ENCODE measurements at places on chromosomes 6 and 20.

- no peak for DNase-seq
These were observed 747.6 kb downstream of the RFPL4B start for GRCh38 chr6:113094779-113095178.

DNA sequence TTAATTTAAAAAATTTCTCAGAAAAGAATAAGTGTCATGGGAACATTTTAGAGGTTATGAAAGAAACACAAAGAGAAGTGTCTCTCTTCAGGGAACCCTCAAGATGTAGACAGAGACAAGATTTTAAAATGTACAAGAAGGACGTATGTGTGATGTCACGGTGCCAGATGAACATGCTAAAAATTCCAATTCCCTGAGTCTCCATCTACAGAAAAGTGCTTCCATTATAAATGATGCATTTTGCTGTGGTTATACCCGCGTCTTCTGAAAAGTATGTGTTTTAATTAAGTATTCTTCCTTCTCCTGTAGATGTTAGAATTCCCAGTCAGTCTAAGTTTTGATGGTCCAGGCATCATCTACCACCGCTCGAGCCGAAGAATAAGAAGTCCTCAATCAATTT, 489.1 kb downstream of the PREX1 start:
- DNase-seq: no peak

DNA sequence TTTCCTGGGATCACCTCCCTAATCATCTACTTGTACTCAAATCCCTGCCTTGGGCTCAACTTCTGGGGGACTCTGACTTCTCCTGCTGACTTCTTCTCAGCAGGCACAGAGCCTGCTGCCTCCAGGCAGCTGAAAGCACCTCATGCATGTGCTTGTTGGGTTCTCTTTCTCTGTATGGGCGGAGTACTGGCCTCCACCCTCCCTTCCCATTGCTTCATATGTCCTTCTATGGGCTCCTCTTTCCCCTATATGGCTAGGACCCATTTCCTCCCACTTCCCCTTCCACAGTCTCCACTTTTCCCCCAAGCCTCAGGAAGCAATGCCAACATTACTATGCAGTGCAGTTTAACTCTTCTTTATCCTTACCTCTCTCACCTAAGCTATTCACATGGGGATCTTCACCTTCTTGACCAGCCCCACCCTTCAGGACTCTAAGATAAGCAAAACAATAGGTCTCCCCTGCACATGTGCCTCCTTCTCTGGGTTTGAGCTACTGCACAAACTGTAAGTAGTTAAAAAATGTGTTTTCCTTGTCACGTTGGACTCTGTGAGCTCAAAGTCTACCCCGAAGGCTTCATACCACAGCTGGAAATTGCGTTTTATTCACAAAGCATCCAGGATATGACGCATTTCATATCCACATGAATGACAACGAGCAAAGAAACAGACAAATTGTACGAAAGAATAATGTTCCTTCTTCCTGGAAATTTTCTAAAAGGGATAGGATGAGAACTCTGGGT, 93.7 kb downstream of the CDS2 start:
- DNase-seq: no peak

DNA sequence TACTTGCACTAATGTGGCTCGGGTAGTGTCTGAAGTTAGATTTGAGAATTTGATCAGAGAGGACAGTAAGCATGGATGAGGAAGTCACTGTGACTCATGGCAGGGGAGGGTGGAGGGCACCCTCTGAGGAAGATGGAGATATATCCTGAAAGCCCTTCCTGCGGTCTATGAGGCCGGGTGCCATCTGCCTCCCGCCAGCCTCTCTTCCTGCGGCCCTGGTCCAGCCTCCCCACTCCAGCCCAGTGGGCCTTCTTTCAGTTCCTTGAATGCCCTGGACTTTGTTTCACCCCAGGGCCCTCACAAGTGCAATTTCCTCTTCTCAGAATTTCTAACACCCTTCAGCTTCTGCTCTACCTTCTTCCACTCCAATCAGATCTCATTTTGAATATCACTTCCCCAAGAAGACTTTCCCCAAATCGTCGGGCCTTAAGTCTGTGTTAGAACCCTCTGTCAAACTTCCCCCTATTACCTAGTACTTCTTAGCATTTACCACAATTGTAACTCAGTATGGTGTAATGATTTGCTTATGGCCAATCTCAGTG, 20.2 kb upstream of the TNFAIP3 start:
- DNase-seq: no peak

DNA sequence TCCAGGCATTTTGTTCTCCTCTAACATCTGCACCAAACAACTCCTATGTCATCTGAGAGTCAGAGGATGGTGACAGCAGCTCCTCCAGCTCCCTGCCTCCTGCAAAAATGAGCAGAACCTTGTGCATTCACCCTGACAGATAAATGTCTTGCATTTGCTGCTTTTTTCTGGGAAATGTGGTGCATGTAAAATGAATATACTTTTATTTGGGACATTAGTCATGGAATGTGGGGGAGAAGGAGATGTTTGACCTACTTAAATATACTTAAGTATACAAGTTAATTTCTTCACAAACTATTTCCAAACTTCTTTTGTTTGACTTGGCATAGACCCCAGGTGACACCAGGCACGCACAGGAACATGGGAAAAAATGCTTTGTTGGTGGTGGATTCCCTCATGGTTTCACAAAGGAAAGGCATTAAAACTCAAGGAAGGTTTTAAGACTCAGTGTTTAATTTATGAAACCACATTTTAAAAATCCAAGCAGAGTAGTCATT, 181.8 kb upstream of the MCHR2 start:
- DNase-seq: no peak

DNA sequence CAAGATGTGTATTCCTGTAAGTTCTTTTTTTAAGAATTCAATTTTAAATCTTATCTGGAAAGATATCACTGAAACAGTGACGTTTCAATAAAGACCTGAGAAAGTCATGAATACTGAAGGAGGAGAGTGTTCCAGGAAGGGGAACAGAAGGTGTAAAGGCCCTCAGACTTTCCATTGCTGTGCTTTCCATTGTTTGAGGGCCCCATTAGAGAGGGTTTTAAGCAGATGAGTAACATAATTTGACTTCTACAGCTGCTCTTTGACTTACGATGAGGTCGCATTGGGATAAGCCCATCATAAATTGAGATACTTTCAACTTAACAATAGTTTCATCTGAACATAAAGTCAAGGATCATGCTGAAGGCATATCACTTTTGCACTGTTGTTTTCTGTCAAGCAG, 24.7 kb downstream of the ACOT13 start:
- DNase-seq: no peak

- DNase-seq: no peak
These were observed 74.5 kb upstream of the MRPS10 start for GRCh38 chr6:42292004-42292740.

DNA sequence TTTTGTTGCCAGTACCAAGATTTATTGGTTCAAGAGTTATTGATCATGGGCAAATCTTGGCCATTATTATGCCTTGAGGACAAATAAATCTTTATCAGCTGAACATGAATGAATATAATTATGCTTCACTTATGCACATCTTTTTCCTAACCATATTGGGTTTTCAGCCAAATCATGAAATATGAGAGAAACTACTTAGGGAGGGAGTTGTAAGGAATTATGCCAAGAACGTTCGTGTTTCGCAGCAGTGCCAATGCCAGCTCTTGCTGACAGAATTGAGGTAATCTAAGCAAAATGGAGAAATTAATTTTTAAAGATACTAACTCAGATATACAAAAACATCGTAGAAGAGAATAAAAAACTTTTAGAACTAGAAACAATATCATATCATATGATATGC, 301.1 kb upstream of the SASH1 start:
- no peak for DNase-seq

DNA sequence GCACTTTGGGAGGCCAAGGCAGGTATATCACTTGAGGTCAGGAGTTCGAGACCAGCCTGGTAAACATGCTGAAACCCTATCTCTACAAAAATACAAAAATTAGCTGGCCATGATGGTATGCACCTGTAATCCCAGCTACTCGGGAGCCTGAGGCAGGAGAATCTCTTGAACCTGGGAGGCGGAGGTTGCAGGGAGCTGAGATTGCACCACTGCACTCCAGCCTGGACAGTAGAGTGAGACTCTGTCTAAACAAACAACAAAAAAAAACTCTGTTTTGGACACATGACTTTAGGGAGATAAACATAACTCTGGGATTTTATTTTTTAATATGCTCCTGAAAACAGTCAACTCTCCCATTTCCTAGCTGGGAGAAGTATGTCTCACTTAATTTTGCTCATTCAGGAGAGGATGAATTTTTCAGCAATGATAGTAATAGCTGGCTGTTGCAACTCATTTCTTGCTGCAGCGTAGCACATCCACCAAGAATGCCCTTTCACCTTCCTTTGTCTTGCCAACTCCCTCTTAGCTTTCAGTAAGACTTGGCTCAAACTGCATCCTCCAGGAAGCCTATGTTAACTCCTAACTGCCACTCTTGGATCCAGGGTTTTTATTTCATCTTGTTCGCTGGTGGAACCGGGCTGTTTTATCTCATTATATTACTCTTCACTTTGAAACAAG, 24.3 kb downstream of the TOP1 start:
- DNase-seq: peak; percentile 51

DNA sequence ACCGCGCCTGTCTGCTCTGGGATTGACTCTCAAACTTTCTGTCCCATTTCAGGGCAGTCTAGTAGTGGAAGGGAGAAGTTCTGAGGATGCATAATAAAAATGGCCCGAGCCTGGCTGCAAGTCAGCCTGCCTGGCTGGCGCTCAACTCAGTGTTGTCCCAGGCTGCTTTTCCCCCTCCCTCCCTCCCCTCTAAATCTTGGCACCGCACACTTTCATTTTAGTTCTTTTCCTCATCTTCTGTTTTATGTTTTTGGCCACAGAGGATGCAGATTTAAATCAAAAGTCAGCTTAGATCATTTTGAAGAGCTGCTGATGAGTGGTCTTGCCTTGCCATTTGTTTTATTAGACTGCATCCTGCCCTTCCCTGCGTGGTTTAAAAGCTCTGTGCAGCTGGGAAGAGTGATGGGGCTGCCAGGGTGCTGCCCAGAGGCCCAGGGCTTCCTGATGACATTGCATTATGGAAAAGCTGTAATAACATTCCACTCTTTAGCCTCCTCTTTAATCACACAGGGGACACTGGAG, 6.5 kb upstream of the UQCC2 start:
- DNase-seq: no peak

DNA sequence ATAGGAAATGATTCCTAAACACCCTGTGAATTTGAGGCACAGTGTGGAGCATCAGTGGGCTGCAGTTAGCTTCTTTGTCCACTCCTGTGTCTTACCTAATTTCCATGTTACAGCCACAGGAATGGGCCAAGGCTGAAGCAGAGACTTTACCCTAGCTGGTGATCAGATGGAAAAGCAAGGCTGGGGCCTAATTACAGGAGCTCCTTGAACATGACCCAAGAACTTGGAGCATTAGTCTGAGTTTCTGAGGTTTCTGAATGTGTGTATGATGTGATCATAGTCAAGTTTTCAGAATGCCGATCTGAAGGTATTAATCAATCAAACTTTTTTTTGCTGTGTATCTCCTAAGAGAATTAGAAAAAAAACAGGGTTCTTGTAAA, 18.0 kb downstream of the HECA start:
- DNase-seq: no peak

Measured in NCI-H2227 treated with DMSO at 0.1 percent for 48 hours (cell line).